Activated naive CD8-positive, alpha-beta T cell treated with anti-CD3 and anti-CD28 coated beads for 36 hours (primary cell): ENCODE measurements at places on chromosomes 5 and 9.

DNA sequence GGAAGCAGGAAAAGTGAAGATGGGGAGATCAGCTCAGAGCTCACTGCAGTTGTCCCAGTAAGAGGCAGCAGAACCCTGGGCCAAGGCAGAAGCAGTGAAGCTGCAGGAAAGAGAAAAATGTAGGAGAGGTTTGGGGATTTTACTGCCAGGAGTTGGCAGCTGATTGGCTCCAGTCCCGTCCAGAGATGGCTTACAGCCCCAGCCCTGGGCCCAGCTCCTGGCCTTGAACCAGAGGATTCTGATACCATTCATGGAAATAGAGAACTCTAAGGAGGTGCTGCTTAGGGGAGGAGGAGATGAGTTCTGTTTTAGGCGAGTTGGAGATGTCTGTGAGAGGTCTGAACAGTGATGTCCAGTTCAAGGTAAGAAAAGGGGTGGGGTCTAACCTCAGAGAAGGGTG is 4.6 kb downstream of the MORN5 start:
- peaks cover 3% of the 10 kb centered on the region for H3K4me1 ChIP-seq
- H3K27me3 ChIP-seq, result peaks cover 23% of the 10 kb centered on the region
- no peak overlapping the region for H3K27ac ChIP-seq
- DNase-seq, result no peak

GRCh38 chr9:123089040-123089439 is 55.6 kb downstream of the GPR21 start:
- H3K36me3 ChIP-seq, result no peaks in the 10 kb centered on the region
- H3K4me1 ChIP-seq, result no peaks in the 10 kb centered on the region
- H3K27ac ChIP-seq, result no peak overlapping the region
- H3K4me3 ChIP-seq, result no peak overlapping the region

- H3K27me3 ChIP-seq, result no peaks in the 10 kb centered on the region
- no peak overlapping the region for H3K27ac ChIP-seq
- DNase-seq, result no peak
- H3K36me3 ChIP-seq, result no peaks in the 10 kb centered on the region
- no peak overlapping the region for H3K4me3 ChIP-seq
Measured at GRCh38 chr5:57862942-57863341, 380.3 kb upstream of the ACTBL2 start.

- no peak overlapping the region for H3K4me3 ChIP-seq
- no peak for DNase-seq
- H3K4me1 ChIP-seq, result no peaks in the 10 kb centered on the region
- peaks cover 19% of the 10 kb centered on the region for H3K27me3 ChIP-seq
- H3K27ac ChIP-seq, result no peak overlapping the region
- no peaks in the 10 kb centered on the region for H3K36me3 ChIP-seq
Measured at GRCh38 chr5:7759951-7760580, 90.9 kb downstream of the CFAP90 start.

DNA sequence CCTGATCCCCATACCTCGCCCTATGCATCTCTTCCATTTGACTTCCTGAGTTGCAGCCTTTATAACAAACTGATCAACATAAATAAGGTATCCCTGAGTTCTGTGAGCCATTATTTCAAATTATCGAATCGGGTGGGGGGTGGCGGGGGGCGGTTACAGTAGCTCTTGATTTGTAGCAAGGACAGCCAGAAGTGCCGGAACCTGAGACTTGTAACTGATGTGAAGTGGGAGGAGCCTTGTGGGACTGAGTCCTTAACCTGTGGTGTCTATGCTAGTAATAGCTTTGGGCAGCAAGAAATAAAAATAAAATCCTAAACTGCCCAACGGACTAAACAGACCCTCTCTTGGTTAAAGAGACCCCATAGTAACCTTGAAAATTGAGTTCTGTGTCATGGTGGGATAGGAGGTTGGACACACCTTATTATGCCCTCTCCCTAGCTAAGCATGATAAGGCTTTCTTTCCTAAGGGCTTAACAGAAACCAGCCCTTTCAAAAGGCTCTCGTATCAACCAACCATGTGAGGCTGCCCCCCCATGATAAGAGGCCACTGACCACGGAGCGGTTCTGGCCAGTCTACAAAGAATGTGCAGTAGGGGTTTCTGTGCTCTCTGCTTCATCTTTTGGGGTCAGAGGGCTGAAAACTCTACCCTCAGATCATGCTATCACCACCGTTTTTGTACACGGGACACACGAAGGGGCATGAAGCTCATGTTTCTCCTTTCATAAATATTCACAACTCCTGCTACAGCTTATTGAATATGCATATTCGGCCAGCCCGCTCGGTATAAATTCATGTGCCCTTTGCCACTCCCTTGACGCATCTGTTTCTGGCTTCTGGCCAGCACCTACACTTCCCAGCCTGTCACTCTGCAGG is 39.5 kb upstream of the IQGAP2 start:
- H3K27me3 ChIP-seq, result no peaks in the 10 kb centered on the region
- no peak for DNase-seq
- H3K4me1 ChIP-seq, result peaks cover 12% of the 10 kb centered on the region
- no peak overlapping the region for H3K27ac ChIP-seq

- no peaks in the 10 kb centered on the region for H3K4me1 ChIP-seq
- DNase-seq, result no peak
- no peak overlapping the region for H3K27ac ChIP-seq
Measured at GRCh38 chr5:155193029-155193428, 179.5 kb downstream of the KIF4B start.

GRCh38 chr5:124436294-124436693 is 310.1 kb downstream of the ZNF608 start:
- H3K4me3 ChIP-seq, result no peak overlapping the region
- no peak overlapping the region for H3K27ac ChIP-seq
- H3K27me3 ChIP-seq, result no peaks in the 10 kb centered on the region
- H3K4me1 ChIP-seq, result no peaks in the 10 kb centered on the region
- no peaks in the 10 kb centered on the region for H3K36me3 ChIP-seq

GRCh38 chr9:110148891-110149290 is 59.1 kb downstream of the C9orf152 start:
- peaks cover 4% of the 10 kb centered on the region for H3K27me3 ChIP-seq
- H3K36me3 ChIP-seq, result peaks cover 3% of the 10 kb centered on the region
- DNase-seq, result no peak
- H3K4me3 ChIP-seq, result peak overlapping the region; percentile 56

DNA sequence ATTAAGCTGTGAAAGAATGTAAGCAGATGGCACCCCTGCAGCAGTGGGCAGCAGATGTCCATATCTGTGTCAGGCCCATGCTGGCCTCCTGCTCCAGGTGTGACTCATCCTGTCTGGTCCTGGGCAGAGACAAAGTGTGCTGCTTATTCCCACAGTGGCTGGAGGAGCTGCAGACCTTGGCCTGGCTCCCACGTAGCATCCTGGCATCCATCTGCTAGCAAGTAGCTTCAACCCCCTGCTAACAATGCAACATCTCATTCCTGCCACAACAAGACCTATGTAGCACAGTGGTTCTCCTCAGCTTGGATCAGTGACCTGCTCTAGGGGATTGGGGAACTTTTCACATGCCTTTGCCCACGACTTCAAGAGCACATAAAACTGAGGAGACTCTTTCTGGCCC is 126.4 kb upstream of the SLC12A2 start:
- peaks cover 26% of the 10 kb centered on the region for H3K4me1 ChIP-seq
- H3K27ac ChIP-seq, result no peak overlapping the region
- no peak overlapping the region for H3K4me3 ChIP-seq
- no peaks in the 10 kb centered on the region for H3K27me3 ChIP-seq
- H3K36me3 ChIP-seq, result peaks cover 13% of the 10 kb centered on the region

GRCh38 chr5:125630237-125630636 is 793.0 kb upstream of the GRAMD2B start:
- no peak for DNase-seq
- H3K27ac ChIP-seq, result no peak overlapping the region
- no peaks in the 10 kb centered on the region for H3K4me1 ChIP-seq
- H3K36me3 ChIP-seq, result no peaks in the 10 kb centered on the region

DNA sequence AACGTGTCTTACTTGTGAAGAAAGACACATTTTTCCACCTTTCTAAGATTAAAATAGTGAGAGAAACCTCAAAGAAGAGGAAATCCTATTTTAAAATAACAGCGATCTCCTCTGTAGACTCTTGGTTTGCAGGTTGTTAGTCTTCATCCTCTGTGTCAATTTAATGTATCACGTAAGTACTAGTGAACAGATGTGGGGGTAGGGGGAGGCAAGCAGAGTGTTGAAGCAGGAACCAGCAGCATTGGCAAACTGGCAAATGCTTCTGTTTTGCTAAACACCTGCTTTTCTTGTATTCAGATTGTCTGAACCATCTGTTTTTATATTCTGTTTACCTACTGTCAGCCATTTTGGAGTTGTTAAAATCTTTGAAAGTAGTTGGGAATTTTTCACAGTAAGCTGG is 159.3 kb upstream of the TLX3 start:
- no peak for DNase-seq
- H3K4me3 ChIP-seq, result no peak overlapping the region
- H3K27ac ChIP-seq, result no peak overlapping the region

DNA sequence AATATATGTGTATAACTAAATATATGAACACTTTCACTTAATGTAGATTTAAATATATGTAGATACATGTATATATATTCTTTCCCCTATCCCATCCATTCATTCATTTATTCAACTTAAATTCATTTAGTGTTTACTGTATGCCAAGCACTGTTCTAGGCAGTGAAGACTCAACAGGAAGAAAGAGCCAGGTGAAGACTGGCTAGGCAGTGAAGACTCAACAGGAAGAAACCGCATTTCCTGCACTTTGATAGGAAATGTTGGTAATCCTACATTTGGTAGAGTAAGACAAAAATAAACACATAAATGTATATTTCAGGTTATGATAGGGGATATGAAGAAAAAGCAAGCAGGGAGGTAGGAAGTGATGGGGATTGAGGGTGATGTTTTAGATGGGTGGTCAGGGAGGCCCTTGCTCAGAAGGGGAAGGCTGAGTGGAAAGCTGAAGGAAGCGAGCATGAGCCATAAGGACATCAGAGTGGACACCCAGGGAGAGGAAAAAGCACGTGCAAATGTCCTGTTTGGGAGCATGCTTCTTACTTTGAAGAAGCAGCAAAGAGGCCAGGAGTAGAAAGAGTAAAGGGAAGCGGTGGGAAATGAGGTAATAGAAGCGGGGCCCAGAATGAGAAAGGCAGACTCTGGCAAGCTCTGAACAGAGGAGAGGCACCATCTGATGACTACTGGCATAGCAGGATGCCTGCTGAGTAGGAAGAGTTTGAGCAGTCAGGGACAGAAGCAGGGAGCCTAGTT is 227.8 kb upstream of the MAP3K1 start:
- H3K36me3 ChIP-seq, result no peaks in the 10 kb centered on the region
- H3K4me3 ChIP-seq, result no peak overlapping the region
- DNase-seq, result no peak
- peaks cover 24% of the 10 kb centered on the region for H3K4me1 ChIP-seq

DNA sequence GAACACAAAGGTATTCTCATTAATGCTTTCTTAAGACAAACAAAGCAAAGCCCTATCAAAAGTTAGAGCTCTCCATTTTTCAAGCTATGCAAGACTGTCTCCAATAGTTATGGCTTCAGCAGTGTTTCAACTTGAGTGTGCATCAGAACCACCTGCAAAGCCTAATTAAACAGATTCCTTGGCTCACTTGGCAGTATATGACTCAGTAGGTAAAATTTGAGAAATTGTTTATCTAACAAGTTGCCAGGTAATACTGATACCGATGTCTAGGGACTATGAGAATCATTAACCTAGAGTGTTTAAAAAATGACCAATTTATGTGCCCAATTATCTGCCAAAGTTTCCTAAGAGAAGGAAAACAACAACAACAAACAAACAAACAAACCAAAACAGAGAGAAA is 60.3 kb upstream of the PARP8 start:
- no peaks in the 10 kb centered on the region for H3K36me3 ChIP-seq
- no peak for DNase-seq
- no peaks in the 10 kb centered on the region for H3K27me3 ChIP-seq
- H3K4me1 ChIP-seq, result peaks cover 9% of the 10 kb centered on the region

- peaks cover 3% of the 10 kb centered on the region for H3K36me3 ChIP-seq
- DNase-seq, result no peak
- H3K27me3 ChIP-seq, result no peaks in the 10 kb centered on the region
- no peak overlapping the region for H3K27ac ChIP-seq
Measured at GRCh38 chr5:159667286-159667685, 249.0 kb upstream of the ADRA1B start.

DNA sequence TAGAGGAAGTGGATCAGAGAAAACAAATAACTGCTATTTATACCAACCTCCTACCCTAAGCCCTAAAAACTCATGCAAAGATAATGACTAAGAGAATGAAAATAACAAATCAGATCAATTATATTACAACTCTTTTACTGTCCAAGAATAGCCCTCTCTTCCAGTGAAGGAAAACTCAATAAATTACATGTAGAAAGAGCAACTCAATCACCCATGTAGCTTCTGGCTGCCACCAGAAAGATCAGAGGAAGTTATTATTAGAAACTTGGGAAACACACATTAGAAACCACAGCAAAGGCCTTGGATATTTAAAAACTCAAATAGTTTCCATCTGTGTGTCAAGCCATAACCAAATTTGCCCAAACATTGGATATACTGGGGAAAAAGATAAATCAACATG is 134.0 kb upstream of the TARS1 start:
- peaks cover 28% of the 10 kb centered on the region for H3K27me3 ChIP-seq
- no peaks in the 10 kb centered on the region for H3K36me3 ChIP-seq
- H3K4me3 ChIP-seq, result no peak overlapping the region
- peaks cover 10% of the 10 kb centered on the region for H3K4me1 ChIP-seq

- no peaks in the 10 kb centered on the region for H3K36me3 ChIP-seq
- H3K27me3 ChIP-seq, result no peaks in the 10 kb centered on the region
- no peak overlapping the region for H3K4me3 ChIP-seq
Measured at GRCh38 chr5:9947225-9947714, 302.4 kb downstream of the ATPSCKMT start.

DNA sequence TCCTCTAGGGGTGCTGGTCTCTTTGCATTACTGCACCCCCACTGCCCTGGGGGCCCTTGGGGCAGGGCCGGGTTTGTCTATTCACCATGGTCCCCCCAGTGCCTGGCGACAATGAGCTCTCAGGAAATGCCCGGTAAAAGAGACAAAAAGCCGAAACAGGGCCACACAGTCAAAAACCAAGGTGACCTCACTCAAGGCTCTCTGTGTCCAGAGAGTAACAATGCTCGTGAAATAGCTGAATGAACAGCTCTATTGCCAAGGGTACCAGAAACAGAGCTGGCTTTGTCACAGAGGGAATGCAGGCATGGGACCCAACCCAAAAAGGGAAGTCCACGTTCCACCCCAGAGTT is 16.0 kb downstream of the SH3PXD2B start:
- no peak overlapping the region for H3K4me3 ChIP-seq
- H3K36me3 ChIP-seq, result no peaks in the 10 kb centered on the region
- H3K27me3 ChIP-seq, result peaks cover 13% of the 10 kb centered on the region
- peaks cover 2% of the 10 kb centered on the region for H3K4me1 ChIP-seq
- H3K27ac ChIP-seq, result no peak overlapping the region

- H3K4me3 ChIP-seq, result no peak overlapping the region
- no peak for DNase-seq
- H3K4me1 ChIP-seq, result peaks cover 21% of the 10 kb centered on the region
- H3K27ac ChIP-seq, result no peak overlapping the region
- no peaks in the 10 kb centered on the region for H3K36me3 ChIP-seq
Measured at GRCh38 chr5:151257731-151258181, 4.8 kb downstream of the GM2A start.
